NCI-H460 (cell line): ENCODE measurements at places on chromosomes 13 and 19. TPM values are rescaled to one million over a fixed set of nuclear protein-coding genes. Genes with fewer than 3 reads are reported as not detected.

The ZNF534 gene
- total RNA-seq: not detected in 2 replicates

GRCh38 chr13:31827707-31828106 lies 88.4 kb downstream of the RXFP2 start:
- no peak for DNase-seq

The BRCA2 gene
- total RNA-seq: 8.5 and 8.8 TPM in 2 replicates

- DNase-seq: no peak
Measured at GRCh38 chr13:106484084-106484483, 51.4 kb downstream of the EFNB2 start.

DNA sequence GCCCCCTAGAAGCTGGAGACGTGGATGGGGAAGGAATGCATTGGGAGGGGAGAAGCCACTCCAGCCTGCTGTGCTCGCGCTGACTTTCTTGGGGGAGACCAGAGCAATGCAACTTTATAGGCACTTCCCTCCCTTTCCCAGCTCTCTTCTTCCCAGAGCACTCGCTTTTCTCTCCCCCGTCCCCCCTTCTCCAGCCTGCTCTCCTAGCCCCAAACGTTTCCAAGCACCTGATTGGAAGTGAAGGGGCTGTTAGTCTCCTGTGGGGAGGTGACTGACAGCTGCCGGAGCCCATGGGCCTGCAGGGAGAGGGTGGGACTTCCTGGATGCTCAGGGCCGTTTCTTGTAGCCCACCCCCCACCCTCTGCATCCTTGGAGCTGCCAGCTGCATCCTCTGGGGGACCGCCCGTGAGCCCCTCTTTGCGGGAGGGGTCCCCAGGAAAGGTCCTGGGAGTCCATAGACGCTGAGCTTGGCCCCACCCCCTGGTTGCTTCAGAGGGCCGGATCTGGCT lies 2.5 kb downstream of the HDGFL2 start:
- DNase-seq: no peak

DNA sequence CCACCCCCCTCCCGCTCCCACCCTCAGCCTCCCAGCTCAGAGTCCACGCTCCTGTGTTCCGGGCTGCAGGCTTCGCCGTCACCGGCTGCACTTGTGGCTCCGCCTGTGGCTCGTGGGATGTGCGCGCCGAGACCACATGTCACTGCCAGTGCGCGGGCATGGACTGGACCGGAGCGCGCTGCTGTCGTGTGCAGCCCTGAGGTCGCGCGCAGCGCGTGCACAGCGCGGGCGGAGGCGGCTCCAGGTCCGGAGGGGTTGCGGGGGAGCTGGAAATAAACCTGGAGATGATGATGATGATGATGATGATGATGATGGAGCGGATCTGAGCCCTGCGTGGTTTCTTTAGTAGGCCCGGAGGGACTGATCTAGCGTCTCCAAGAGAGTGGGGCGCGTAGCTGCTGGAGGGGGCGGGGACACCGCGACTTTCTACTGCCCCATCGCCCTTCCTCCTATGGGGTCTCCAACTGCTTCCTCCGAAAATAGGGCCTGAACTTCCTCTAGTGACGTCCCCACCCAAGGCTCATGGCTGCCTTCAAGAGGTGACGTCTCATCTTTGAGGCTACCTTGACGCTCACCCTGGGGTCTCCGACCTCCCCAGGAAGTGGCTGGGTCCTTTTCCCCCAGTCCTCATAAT lies 1.4 kb downstream of the RETN start:
- DNase-seq: no peak

DNA sequence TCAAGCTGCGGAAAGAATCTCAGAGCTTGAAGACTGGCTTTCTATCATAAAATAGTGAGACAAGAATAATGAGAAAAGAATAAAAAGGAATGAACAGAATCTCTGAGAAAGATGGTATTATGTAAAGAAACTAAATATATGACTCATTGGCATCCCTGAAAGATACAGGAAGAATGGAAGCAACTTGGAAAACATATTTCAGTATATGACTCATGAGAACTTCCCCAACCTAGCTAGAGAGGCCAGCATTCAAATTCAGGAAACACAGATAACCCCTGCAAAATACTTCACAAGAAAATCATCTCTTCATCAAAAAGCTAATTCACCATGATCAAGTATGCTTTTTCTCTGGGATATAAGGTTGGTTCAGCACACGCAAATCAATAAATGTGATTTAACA lies 2318.0 kb downstream of the PCDH9 start:
- DNase-seq: no peak

DNA sequence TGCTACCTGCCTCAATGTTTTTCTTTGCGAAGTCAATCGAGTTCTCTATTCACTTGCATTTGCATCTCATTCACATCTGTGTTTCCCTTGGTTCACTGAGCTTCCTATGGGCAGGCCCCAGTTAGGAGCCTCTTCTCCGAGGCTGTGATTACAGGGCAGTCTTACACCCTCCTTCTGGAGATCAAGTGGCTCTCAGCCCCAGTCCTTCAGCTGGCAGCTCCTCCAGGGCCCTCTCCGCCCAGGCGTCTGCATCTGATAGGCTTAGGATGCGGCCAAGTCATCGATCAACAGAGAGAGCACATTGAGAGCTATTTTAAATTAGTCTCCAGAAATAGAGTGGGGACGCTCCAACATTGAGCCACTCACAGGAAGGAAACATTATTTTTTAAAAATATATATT lies 44.2 kb downstream of the MBNL2 start:
- no peak for DNase-seq

The ARHGAP33 gene
- 3.1 and 3.5 TPM in 2 replicates for total RNA-seq

The MYCBP2 gene
- total RNA-seq: 30.2 and 34.7 TPM in 2 replicates

The PROZ gene
- total RNA-seq: not detected in 2 replicates

The OCEL1 gene
- total RNA-seq: 3.7 and 3.8 TPM in 2 replicates

The KLK3 gene
- total RNA-seq: not detected in 2 replicates
